ENCODE measurements at places on chromosomes 6 and 20. TPM values are rescaled to one million over a fixed set of nuclear protein-coding genes. Genes with fewer than 3 reads are reported as not detected.

Gene FAM83B
- total RNA-seq = not detected

Gene TSPO2
- total RNA-seq = not detected

Gene PRSS16
- total RNA-seq = not detected

Gene SYTL3
- 1.4 TPM for total RNA-seq

Gene HEY2
- total RNA-seq = 4.9 TPM

Gene STX11
- 1.7 TPM for total RNA-seq

Gene NOTCH4
- total RNA-seq = 0.82 TPM

Gene CTAGE9
- not detected for total RNA-seq

Gene GSTA2
- total RNA-seq = not detected

Gene DDO
- 1.7 TPM for total RNA-seq

Gene IL20RA
- 0.12 TPM for total RNA-seq

Gene GPX5
- not detected for total RNA-seq

Gene FNDC11
- 0.30 TPM for total RNA-seq

Gene MTFR2
- total RNA-seq = 0.23 TPM

Gene C20orf204
- 0.23 TPM for total RNA-seq

Gene WFDC12
- total RNA-seq = not detected

Gene COL12A1
- 72.5 TPM for total RNA-seq

Gene CCN2
- total RNA-seq = 981 TPM

Gene CDC25B
- 11.0 TPM for total RNA-seq

Gene CALHM6
- 0.23 TPM for total RNA-seq

Gene FOXA2
- total RNA-seq = not detected

Gene SIM1
- 1.6 TPM for total RNA-seq

Gene OXT
- total RNA-seq = not detected

Gene IP6K3
- total RNA-seq = not detected

Gene ZNFX1
- total RNA-seq = 24.1 TPM

Gene POLR1C
- total RNA-seq = 31.5 TPM

Gene CYP21A2
- total RNA-seq = not detected

Gene TSBP1
- not detected for total RNA-seq

Gene FAM217A
- not detected for total RNA-seq

Gene CALHM4
- total RNA-seq = not detected
